GM23248 (cell line): ENCODE measurements at places on chromosomes 11 and 22.

DNA sequence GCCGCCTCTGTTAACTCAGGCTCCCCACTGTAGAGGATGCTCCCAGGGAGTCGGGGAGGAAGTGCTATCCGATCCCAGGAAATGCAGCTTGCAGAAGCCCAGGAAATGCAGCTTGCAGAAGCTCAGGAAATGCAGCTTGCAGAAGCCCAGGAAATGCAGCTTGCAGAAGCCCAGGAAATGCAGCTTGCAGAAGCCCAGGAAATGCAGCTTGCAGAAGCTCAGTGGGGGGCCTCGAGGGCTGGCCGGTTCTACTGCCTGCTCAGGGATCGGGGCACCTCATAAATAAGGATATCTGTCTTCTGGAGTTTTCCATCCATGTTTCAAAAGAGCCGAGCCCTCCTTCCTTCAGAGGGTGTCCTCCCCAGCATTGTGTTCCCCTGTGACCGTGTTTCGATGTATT lies 25.1 kb upstream of the SMIM38 start:
- DNase-seq = no peak

- DNase-seq = no peak
Measured at GRCh38 chr11:104154296-104154695, 9.7 kb downstream of the PDGFD start.

GRCh38 chr22:22865311-22866072 lies 22.1 kb upstream of the IGLL5 start:
- DNase-seq = no peak

GRCh38 chr11:72864702-72865655 lies 50.8 kb downstream of the ATG16L2 start:
- peak; percentile 77 for DNase-seq

DNA sequence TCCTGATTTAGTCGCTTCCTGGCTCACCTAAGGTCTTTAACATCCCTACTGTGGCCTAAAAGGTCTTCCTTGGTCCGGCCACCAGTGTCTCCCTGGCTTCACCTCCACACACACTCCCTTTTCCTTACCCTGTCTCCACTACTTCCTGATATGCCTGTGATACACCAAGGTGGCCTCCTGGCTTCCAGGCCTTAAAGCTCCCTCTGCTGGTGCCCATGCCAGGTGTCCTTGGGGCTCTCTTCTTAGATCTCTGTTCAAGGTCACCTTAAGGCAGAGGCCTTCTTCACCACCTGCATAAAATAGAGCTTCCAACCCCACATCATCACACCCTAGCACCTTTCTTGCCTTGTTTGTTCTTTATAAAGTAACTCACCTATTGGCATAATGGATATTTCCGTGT lies 787.7 kb downstream of the NTM start:
- peak; percentile 39 for DNase-seq

- no peak for DNase-seq
Measured at GRCh38 chr11:121575963-121576290, 123.2 kb upstream of the SORL1-AS1 start.

DNA sequence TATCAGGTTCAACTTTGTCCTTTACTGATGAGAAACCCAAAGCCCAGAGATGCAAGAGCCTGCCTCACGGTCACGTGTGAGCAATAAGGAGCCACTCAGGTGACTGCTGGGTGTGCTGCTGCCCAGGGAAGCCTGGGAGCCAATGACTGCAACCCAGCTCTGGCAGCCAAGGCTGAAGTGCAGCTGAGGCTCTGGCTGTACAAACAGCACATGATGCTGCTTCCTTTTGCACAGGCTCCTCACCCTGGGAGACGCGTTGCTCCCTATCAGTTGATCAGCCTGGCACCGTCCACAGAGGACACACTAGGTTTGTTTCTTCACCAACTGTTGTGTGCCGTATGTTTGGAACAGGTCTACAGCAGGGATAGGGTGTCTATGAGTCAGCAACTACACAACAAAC lies 168.7 kb downstream of the EFCAB6 start:
- no peak for DNase-seq

DNA sequence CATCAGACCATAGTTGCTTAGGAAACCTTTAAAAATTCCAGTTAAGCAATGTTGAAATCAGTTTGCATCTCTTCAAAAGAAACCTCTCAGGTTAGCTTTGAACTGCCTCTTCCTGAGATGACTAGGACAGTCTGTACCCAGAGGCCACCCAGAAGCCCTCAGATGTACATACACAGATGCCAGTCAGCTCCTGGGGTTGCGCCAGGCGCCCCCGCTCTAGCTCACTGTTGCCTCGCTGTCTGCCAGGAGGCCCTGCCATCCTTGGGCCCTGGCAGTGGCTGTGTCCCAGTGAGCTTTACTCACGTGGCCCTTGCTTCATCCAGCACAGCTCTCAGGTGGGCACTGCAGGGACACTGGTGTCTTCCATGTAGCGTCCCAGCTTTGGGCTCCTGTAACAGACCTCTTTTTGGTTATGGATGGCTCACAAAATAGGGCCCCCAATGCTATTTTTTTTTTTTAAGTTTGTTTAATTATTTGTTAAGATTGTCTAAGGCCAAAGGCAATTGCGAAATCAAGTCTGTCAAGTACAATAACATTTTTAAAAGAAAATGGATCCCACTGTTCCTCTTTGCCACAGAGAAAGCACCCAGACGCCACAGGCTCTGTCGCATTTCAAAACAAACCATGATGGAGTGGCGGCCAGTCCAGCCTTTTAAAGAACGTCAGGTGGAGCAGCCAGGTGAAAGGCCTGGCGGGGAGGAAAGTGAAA lies 73.4 kb downstream of the NCAPD3 start:
- DNase-seq = peak; percentile 17

GRCh38 chr11:16813126-16813525 lies 74.7 kb downstream of the C11orf58 start:
- no peak for DNase-seq

GRCh38 chr22:39622881-39623367 lies 52.4 kb downstream of the CACNA1I start:
- peak; percentile 48 for DNase-seq

GRCh38 chr11:33531743-33532181 lies 168.9 kb downstream of the C11orf91 start:
- DNase-seq = peak; percentile 99

DNA sequence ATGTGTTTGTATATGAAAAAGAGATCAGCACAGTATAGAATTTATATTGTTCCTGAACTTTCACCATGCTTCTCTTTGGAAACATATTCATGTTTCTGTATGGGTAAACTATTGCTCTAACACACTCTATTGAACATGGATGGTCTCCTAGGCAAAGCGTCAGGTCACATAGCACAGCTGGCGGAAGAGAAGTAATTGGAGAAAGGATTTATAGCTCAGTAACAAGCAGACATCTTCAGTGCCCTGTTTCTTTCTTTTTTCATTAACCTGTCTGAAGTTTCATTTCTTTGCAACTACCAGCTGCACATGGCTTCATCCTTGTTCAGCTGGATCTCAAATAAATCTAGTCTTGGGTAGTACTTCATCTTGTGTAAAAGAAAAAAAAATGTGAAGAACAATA lies 84.4 kb upstream of the TRPC6 start:
- no peak for DNase-seq

DNA sequence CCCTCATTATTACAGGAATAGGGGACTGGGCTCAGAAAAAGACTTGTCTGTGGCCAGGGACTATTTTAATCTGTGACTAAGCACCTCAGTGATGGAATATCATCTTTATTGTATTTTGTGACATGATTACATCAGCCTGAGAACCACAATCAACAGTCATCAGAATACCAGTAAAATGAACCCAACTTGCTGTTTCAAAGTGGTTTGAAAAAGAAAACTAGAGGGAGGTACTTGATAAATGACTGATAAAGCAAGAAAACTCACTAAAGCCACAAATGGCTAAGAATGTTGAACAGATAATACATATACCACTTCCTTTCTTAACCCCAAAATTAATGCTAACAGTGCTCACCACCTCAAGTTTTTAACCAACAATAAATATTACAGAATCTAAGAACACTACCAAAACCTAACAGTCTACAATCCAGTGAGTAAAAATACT lies 155.7 kb downstream of the ATG16L2 start:
- DNase-seq = peak; percentile 82

DNA sequence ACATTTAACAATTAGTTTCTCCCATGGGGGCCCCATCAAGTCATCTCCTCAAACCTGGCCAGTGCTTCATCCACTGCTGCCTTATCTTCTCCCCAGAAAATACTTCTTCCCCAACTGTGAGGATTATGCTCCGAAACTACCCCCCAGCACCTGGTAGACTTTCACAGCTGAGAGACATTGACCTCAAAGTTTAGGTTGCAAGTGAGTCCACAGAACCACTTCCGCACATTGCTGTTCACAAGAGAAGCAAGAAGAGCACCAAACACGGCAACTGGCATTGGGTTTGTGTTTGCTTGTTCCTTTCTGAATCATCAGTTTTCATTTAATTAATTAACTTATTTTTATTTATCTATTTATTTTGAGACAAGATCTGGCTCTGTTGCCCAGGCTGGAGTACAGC lies 6.1 kb downstream of the MCHR1 start:
- no peak for DNase-seq

DNA sequence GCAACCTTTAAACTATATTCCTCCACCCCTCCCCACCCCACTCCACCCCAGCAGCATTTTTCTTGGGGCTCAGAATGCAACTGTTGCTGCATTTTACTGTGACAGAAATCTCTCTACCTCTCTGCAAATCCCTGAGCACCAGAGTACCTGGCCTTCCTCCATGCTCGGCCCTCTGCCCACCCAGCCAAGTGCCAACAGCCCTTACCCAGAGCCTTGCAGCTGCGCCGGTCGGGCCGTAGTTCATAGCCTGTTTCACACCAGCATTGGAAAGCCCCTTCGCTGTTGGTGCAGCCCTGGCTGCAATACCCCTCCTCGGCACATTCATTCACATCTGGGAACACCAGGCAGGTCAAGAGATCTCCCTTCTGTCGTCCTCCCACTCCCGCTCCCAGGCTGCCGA lies 23.4 kb downstream of the LRP4 start:
- no peak for DNase-seq
